Stimulated activated CD4-positive, alpha-beta T cell treated with anti-CD3 and anti-CD28 coated beads, Interleukin-1b, Interleukin-23, amount 100 ng/mL, for 48 hours (primary cell): ENCODE measurements at places on chromosomes 7 and 10.
A peak's percentile ranks its signal among the peaks of the same experiment; 100 is the strongest.

GRCh38 chr10:30917789-30918188, 113.9 kb downstream of the ZNF438 start:
- no peak for DNase-seq

GRCh38 chr7:41692251-41692650, 10.6 kb downstream of the INHBA start:
- no peak for DNase-seq

GRCh38 chr7:114986190-114987180, 64.6 kb downstream of the MDFIC start:
- DNase-seq, result no peak

DNA sequence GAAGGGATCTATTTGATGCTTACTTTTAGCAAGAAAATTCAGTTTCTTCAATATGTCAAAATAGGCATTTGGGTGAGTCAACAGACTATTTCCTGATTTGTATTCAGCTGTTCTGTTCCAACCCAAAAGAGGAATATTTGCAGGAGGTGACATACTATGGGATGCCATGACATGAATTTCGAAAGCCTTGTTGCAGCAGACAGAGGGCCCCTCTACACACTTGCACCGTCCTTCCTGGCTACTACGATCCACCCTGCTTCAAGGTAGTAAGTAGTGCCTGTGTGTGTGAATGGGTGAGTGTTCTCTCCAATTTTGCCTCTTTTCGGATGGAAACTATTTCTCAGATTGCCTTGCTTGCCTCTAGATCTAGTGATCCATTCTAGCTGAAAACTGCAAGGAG, 413.0 kb upstream of the ADARB2 start:
- no peak for DNase-seq

- DNase-seq, result no peak
Observed at GRCh38 chr7:24108906-24109376, 175.0 kb upstream of the NPY start.

DNA sequence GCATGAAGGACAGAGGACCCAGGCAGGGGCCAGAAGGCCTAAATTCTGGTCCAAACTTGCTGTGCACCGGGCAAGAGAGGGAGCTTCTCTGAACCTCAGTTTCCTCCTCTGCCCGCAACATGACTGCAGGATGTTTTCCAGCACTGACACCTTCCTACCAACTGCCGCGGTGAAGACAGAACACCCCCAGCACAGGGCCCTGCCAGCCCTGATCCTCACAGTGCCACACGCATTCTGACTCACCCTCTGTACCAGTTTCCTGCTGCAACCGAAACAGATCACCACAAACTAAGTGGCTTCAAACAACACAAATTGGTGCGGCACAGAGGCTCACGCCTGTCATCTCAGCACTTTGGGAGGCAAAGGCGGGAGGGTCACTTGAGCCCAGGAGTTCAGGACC, 18.1 kb downstream of the MAD1L1 start:
- no peak for DNase-seq

DNA sequence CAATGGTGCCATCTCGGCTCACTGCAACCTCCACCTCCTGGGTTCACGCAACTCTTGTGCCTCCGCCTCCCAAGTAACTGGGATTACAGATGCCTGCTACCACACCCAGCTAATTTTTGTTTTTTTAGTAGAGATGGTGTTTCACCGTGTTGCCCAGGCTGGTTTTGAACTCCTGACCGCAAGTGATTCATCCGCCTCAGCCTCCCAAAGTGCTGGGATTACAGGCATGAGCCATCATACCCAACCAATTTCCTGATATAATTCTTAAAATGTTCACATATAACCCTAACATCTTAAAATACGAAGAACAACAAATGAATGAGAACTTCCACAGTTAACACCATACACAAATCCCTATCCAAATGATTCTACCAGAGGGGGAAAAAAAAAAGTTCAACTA, 31.2 kb downstream of the BAIAP2L1 start:
- DNase-seq, result no peak

GRCh38 chr7:37068038-37068437, 343.7 kb upstream of the AOAH start:
- no peak for DNase-seq

GRCh38 chr10:126012485-126012884, 116.1 kb downstream of the FANK1 start:
- no peak for DNase-seq

GRCh38 chr10:98407017-98407743, 7.8 kb downstream of the PYROXD2 start:
- no peak for DNase-seq

- peak; percentile 65 for DNase-seq
Observed at GRCh38 chr10:62817121-62817765, 1.1 kb upstream of the EGR2 start.

GRCh38 chr7:46975493-46975892, 606.4 kb downstream of the TNS3 start:
- no peak for DNase-seq

- DNase-seq, result peak; percentile 22
Observed at GRCh38 chr10:22437620-22438588, 92.6 kb downstream of the SPAG6 start.

DNA sequence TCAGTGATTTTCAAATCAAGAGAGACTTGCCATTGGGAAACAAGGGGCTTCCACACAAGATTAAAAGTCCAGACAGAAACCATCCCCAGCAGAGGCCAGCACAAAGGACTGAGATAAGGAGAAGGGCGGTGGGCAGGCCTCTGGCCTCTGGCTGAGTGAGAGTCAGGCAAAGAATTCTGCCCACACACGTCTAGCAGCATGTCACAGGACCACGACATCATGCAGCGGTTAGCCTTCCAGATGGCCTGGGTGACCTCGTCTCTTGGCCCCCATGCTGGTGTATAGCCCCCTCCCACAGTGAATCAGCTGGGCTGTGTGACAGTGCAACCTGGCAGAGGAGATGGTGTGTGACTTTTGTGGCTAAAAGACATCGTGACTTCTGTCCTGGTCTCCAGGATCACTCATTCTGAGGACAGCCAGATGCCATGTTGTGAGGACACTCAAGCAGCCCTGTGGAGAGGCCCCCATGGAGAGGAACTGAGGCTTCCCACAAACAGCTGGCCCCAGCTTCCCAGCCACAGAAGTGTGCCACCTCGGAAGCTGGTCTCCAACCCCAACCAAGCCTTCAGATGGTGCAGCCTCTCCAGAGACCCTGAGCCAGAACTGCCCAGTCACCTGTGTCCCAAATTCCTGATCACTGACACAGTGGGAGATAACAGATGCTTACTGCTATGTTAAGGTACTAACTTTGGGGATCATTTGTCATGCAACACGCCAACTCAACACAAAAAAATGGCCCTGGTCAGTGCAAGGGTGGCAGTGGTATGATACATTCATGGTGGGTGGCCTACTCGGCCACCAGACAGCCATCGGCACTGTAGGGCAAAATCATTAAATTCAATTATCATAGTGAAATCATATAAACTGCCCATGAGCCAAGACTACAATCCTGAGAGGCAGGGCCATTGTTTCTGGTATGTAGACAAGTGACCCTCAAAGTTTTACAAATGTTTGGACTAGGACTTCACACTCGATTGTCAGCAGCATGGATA, 73.2 kb downstream of the TNS3 start:
- no peak for DNase-seq

DNA sequence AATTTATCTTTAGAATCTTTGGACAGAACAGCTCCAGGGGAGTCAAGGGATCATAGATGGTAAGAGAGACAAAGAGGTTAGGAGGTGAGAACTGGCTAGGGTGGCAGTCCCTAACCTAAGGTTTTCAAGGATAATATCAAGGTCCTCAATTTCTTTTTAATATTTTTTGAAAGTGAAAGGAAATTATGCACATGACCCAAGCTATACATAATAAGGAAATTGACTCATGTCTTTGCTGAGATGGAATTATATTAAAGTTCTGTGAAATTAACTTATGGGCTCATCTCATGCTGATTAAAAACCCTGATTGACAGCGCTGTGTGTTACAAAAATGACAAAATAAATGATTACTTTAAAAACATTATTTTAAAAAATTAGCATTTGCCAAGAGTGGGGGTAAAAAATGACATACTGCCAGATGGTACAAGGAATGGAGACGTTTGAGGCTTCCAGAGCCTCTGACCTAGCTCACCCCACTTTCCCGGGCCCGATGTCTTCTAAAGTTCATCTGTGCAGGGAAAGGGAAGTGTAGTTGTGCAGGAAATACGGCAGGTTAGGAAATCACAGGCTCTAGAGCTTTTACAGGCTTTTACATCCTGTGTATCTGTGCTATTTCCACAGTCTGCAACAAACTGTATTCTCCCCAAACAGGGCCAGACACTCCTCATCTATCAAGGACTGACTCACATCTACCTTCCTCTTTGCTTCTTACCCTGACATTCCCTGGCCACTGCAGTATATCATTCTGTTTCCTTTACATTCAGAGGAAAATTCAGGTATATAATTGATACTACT, 185.6 kb upstream of the PRSS58 start:
- no peak for DNase-seq

DNA sequence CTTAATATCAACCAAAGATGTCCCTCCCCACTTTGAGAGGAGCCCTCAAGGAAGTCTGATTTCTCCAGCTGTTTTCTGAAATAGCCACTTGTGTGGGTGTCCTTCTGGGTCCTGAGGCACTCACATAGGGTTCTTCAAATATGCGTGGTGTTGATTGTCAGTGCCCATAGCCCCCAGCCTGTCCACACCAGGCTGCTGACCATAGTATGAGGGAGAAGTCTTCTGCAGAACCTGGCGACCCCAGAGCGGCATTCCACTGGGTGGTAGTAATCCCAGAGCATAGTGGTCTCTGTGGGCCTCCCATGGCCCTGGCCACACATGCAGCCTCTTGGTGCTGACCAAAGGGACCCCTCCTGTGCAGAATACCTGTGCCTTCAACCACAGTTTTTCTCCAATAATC, 82.7 kb upstream of the MACROH2A2 start:
- no peak for DNase-seq

- no peak for DNase-seq
Observed at GRCh38 chr7:24653316-24654085, 80.2 kb downstream of the PALS2 start.
